Neuronal stem cell (in vitro differentiated cells): ENCODE measurements at places on chromosomes 16 and 17.
A peak's percentile ranks its signal among the peaks of the same experiment; 100 is the strongest.

DNA sequence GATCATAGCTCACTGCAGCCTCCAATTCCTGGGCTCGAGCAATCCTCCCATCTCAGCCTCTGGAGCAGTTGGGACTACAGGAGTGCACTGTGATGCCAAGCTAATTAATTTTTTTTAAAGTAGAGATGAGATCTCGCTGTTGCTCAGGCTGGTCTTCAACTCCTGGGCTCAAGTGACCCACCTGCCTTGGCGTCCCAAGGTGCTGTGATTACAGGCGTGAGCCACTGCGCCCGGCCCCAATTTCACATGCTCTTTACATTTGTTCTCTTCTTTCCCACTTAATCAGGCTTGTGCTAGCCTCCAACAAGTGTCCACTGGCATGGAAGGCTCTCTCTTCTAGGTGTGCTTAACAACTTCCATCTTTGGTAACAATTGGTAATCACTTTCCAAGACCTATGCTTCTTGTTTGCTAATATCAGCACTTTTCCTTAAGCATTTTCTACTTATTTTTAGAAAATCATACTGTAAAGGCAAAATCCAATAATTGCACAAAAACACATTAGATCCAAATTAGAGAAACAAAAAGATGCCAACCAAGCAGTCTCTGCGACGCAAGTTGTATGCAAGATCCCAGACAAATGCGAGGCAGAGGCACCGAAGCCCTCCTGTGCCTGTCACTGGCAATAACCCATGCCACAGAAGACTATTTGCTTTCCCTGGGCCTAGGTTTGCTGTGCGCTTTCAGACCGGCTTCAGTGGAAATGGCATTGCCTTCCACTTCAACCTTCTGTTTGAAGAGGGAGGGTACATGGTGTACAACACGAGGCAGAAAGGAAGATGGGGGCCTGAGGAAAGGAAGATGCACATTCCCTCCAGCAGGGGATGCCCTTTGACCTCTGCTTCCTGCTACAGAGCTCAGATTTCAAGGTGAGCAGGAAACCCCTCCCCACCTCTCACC is 52.6 kb downstream of the NOS2 start:
- H3K27me3 ChIP-seq, result no peaks in the 10 kb centered on the region
- no peak for DNase-seq
- H3K4me1 ChIP-seq, result peaks cover 2% of the 10 kb centered on the region
- H3K4me3 ChIP-seq, result no peak overlapping the region
- no peaks in the 10 kb centered on the region for H3K36me3 ChIP-seq
- no peak overlapping the region for H3K27ac ChIP-seq

DNA sequence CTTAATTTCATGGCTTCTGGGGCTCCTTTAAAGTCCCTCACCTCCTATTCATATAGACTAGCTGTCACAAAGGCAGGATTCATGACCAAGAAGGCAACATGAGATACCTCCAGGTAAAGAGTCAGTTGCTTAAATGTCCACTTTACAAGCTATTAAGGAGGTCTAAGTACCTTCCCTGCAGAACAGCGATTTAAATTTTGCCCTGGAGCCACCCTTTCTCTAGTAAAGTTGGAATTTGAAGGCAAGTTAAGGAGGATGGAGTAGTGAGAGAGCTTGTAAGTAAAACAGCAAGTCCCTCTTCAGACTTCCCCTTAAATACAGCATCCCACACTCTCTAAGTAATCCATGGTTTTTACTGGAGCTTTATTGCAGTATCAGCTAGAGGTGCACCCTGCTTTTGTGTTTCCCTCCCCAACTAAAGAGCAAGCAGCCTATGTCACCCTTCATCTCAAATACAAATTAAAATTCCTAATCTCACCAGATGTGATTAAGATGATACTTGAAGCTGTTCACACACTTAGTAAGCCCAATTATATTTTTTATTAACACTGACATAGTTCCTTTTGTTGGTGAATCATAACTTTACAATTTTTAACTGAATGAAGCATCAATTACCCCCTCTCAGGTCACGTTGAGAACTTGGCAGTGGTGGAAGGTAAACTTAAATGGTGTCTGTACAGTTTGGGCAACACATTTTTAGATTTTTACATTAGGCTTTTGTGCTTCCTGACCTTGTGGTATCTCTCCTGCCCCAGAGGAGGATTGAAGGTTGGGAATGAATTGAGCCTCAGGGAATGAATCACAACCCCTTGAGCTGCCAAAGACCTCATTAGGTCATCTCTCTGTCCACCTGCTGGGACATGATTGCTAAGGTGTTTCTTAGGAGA is 108.9 kb downstream of the TANGO6 start:
- H3K4me3 ChIP-seq, result no peak overlapping the region
- H3K4me1 ChIP-seq, result peaks cover 12% of the 10 kb centered on the region
- no peaks in the 10 kb centered on the region for H3K27me3 ChIP-seq
- H3K36me3 ChIP-seq, result no peaks in the 10 kb centered on the region
- no peak for DNase-seq

- H3K4me3 ChIP-seq, result no peak overlapping the region
- H3K27ac ChIP-seq, result no peak overlapping the region
- H3K4me1 ChIP-seq, result no peaks in the 10 kb centered on the region
- no peaks in the 10 kb centered on the region for H3K36me3 ChIP-seq
Observed at GRCh38 chr17:14222611-14223010, 14.1 kb downstream of the CDRT15 start.

- no peak overlapping the region for H3K27ac ChIP-seq
- no peaks in the 10 kb centered on the region for H3K27me3 ChIP-seq
- H3K4me1 ChIP-seq, result no peaks in the 10 kb centered on the region
- H3K36me3 ChIP-seq, result no peaks in the 10 kb centered on the region
Observed at GRCh38 chr17:14125518-14126137, 56.3 kb downstream of the COX10 start.

GRCh38 chr17:43591001-43591400 is 44.9 kb upstream of the ETV4 start:
- peaks cover 2% of the 10 kb centered on the region for H3K4me1 ChIP-seq
- no peak for DNase-seq
- H3K4me3 ChIP-seq, result no peak overlapping the region
- no peak overlapping the region for H3K27ac ChIP-seq
- H3K27me3 ChIP-seq, result no peaks in the 10 kb centered on the region

GRCh38 chr17:13362341-13363122 is 239.2 kb downstream of the HS3ST3A1 start:
- H3K4me3 ChIP-seq, result no peak overlapping the region
- no peak overlapping the region for H3K27ac ChIP-seq
- DNase-seq, result no peak
- H3K36me3 ChIP-seq, result no peaks in the 10 kb centered on the region

DNA sequence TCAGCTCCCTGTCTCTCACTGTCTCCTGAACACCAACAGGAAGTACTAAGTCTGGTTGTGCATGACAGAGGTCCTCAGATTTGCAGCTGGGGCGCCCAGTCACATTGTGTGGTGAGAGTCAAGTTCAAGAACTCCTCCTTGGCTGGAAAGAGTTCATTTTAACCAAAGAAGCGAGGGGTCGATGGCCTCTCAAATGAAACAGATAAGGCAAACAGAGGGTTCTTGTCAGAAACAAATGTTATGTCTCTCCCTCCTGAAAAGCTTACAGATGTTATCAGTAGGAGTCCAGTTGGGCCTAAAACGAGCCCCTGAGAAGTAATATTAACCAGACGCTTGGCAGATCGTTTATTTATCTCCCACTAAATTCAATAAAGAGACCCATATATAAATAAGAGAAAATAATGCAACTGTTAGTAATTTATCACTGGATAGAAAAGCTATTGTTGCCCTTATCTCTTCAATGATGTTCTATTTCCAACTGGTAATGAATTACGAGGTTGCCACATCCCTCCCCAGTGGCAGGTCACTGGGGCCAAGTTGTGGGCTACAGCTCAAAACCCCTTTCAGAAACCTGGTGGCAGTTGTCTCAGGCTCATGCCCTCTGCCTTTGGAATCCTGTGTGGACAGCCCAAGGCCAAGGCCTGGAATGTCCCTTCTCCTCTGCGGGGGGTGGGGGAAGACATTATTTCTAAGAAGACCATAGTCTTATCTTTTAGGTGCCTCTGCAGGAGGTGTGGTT is 307.5 kb upstream of the DYNLRB2 start:
- H3K4me1 ChIP-seq, result no peaks in the 10 kb centered on the region
- no peaks in the 10 kb centered on the region for H3K27me3 ChIP-seq
- H3K27ac ChIP-seq, result no peak overlapping the region

DNA sequence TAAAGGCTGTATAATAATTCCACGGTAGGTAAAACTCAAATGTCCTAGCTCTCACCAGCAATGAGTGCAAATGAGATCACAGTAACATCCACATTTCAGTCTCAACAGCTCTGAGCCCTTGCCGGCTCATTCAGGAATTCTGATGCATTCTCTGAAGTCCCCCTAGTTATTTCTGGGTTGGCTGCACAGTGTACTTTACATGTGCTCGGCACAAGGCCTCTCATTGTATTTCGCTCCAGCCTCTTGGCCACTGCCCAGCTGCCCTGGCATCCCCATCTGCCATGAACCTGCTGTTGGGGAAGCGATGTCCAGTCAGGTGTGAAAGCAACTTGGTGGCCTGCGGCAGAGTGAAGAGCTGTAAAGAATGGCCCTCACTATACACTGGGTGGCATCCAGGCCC is 14.3 kb downstream of the PRCD start:
- no peaks in the 10 kb centered on the region for H3K27me3 ChIP-seq
- no peak for DNase-seq
- no peaks in the 10 kb centered on the region for H3K36me3 ChIP-seq
- peaks cover 16% of the 10 kb centered on the region for H3K4me1 ChIP-seq
- H3K4me3 ChIP-seq, result no peak overlapping the region
- no peak overlapping the region for H3K27ac ChIP-seq

DNA sequence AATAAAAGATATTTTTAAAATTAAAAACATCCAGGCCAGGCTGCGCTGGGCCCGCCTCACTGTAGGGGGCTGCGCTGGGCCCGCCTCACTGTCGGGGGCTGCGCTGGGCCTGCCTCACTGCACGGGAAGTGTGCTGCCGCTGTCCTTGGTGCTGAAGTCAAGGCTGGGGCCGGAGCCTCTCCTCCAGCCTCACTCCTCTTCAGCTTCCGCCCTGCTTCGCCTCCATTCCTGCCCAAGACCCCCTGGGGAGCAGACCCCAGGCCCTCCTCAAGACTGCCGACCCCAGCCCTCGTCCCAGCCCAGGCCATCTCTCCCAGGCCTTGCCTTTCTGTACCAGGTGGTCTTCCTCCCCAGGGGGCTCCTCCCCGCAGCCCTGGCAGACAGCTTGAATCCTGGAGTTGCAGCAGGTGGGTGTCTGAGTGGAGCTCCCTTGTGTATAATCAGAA is 26.2 kb downstream of the ENDOV start:
- peak; percentile 77 for DNase-seq
- no peak overlapping the region for H3K27ac ChIP-seq
- H3K4me1 ChIP-seq, result peaks cover 6% of the 10 kb centered on the region
- no peak overlapping the region for H3K4me3 ChIP-seq

- H3K4me3 ChIP-seq, result no peak overlapping the region
- H3K27ac ChIP-seq, result no peak overlapping the region
- H3K4me1 ChIP-seq, result no peaks in the 10 kb centered on the region
- no peaks in the 10 kb centered on the region for H3K36me3 ChIP-seq
- no peak for DNase-seq
Observed at GRCh38 chr17:33039874-33040273, 48.2 kb downstream of the SPACA3 start.

GRCh38 chr16:55367866-55368603 is 44.0 kb downstream of the IRX6 start:
- no peak for DNase-seq
- H3K4me1 ChIP-seq, result peaks cover 32% of the 10 kb centered on the region
- no peaks in the 10 kb centered on the region for H3K27me3 ChIP-seq

GRCh38 chr17:77160875-77161530 is 20.2 kb downstream of the SEC14L1 start:
- no peak overlapping the region for H3K4me3 ChIP-seq
- no peak overlapping the region for H3K27ac ChIP-seq
- peaks cover 53% of the 10 kb centered on the region for H3K4me1 ChIP-seq
- peaks cover 7% of the 10 kb centered on the region for H3K36me3 ChIP-seq

- H3K27ac ChIP-seq, result no peak overlapping the region
- H3K27me3 ChIP-seq, result no peaks in the 10 kb centered on the region
- H3K4me3 ChIP-seq, result no peak overlapping the region
- no peaks in the 10 kb centered on the region for H3K36me3 ChIP-seq
- DNase-seq, result no peak
- peaks cover 9% of the 10 kb centered on the region for H3K4me1 ChIP-seq
Observed at GRCh38 chr17:77555741-77556291, 402.7 kb upstream of the TNRC6C start.

DNA sequence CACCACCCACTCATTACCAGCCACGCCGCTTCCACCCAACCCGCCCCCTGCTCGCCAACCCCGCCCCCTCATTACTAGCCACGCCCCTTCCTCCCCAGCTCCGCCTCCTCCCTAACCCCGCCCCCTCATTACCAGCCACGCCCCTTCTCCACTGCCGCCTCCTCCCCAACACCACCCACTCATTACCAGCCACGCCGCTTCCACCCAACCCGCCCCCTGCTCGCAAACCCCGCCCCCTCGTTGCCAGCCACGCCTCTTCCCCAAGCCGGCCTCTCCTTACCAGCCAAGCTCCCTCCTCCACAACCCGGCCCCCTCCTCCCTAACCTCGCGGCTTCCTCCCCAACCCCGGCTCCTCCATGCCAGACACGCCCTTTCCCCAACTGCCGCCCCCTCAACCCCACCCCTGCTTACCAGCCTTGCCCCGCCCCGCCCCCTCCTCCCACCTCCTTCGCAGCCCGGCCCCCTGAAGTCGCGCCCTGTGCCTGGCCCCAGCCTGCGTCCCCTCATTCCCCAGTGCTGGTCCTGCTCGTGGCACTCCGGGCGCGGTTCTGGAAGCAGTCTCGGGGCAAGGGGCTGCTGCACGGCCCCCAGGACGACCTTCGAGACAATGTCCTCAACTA is 7.3 kb downstream of the SLC22A31 start:
- peaks cover 2% of the 10 kb centered on the region for H3K4me1 ChIP-seq
- H3K27me3 ChIP-seq, result peaks cover 15% of the 10 kb centered on the region
- no peak for DNase-seq
- H3K36me3 ChIP-seq, result no peaks in the 10 kb centered on the region
- no peak overlapping the region for H3K27ac ChIP-seq
- H3K4me3 ChIP-seq, result no peak overlapping the region

- H3K4me3 ChIP-seq, result no peak overlapping the region
- H3K36me3 ChIP-seq, result peaks cover 31% of the 10 kb centered on the region
- no peaks in the 10 kb centered on the region for H3K27me3 ChIP-seq
Observed at GRCh38 chr17:57530508-57530907, 214.6 kb downstream of the CCDC182 start.

GRCh38 chr16:66236301-66236700 is 130.2 kb upstream of the CDH5 start:
- H3K27me3 ChIP-seq, result no peaks in the 10 kb centered on the region
- no peak overlapping the region for H3K27ac ChIP-seq
- H3K36me3 ChIP-seq, result no peaks in the 10 kb centered on the region
- H3K4me3 ChIP-seq, result no peak overlapping the region
- no peak for DNase-seq

DNA sequence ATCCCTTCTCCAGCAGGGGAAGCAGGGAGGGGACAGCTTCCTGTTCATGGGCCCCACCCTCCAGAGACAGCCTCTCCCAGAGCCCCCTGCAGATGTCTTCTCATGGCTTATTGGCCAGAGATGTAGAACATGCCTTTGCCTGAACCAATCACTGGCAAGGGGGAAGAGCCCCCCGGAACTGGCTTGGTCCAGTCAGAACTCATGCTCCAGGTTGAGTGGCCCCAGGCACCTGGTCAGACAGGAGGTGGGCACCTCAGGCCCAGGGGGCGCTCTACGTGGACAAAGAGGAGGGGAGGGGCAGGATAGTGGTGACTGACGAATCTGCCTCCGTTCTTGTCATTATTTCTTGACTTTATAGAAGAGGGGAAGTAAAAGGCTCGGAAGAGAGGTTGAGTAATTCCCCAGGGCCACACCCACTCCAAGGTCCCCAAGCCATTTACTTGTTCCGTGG is 23.6 kb downstream of the RAB11FIP4 start:
- no peak overlapping the region for H3K4me3 ChIP-seq
- H3K36me3 ChIP-seq, result no peaks in the 10 kb centered on the region
- no peak overlapping the region for H3K27ac ChIP-seq
- peaks cover 12% of the 10 kb centered on the region for H3K27me3 ChIP-seq
